ENCODE measurements at places on chromosomes 7 and 10. TPM values are rescaled to one million over a fixed set of nuclear protein-coding genes. Genes with fewer than 3 reads are reported as not detected.

DNA sequence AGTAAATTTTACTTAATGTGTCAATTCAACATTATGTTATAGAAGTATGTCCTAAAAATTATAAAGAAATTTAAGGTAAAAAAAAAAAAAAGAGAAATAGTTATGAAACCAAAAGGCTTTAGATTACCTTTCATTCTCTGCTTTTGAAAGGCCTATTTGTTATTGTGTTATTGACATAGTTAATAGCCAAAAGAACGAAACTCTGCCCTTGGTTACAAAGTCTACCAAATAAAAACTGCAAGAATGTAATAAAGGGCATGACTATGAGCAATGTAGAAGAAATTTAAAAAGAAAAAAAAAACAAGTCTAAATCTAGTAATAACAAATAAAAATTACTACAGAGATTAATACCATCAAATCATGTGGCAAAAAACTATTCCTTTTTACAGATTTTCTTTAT is 10.6 kb downstream of the ACBD5 start:
- DNase-seq: no peak

DNA sequence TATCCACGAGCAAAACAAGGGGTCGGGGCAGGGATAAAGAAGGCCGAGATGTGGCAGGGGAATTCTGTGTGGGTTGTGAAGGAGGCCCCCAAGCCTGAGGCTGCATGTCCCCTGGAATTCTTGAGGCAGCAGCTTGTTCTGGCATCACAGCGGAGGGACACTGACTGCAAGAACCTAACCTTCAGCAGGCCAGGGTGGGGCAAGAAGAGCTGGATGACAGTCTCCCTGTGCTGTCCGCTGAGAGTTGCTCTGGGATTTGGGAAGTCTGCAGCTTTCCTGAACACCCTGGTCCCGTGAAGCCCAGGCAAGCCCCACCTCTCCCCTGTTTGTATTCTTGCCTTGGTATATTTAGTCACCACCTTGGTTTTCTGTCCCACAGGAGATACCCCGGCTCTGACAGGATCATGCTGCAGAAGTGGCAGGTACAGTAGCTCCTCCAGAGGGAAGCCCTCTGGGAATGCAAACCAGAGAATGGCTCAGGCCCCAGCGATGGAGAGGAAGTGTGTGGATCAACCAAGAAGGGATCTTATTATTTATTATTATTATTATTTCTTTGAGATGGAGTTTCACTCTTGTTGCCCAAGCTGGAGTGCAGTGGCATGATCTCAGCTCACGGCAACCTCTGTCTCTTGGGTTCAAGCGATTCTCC is 1.9 kb upstream of the LRRC18 start:
- DNase-seq: no peak

- DNase-seq: no peak
Observed at GRCh38 chr10:131795761-131796160, 105.0 kb upstream of the PPP2R2D start.

CCDC172 gene
- 3.0 TPM for total RNA-seq

GRCh38 chr10:65618126-65618525 is 1307.7 kb upstream of the LRRTM3 start:
- no peak for DNase-seq

DNA sequence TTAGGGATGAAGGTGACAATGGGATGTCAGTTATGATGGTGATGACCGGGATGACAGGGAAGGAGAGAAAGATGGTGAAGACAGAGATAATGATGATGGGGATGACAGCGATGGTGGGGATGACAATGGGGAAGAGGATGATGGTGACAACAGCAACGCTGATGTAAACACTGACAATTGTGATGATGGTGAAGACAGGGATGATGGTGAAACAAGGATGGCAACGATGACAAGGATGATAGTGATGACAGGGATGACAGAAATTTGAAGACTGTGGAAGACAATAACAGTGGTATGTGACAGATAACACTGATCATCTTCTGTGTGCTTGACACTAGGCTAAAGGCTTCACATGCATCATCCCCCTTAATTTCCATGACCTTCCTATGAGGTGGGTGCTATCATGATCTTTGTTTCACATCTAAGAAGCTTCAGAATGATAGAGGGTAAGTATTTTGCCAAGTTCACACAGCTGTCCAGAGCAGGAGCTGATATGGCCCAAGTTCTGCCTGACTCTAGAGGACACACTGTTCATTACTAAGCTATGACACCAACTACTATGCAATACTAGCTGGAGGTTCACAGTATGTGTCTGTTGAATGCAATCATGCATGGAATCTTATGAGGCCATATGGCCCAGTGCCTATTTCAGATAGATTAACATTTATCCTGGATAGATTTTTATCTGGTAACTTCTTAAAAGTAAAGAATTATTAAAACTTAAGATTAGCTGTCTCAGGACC is 105.6 kb downstream of the RNLS start:
- DNase-seq: no peak

GRCh38 chr10:133177380-133178157 is 17.6 kb downstream of the KNDC1 start:
- DNase-seq: no peak

DNA sequence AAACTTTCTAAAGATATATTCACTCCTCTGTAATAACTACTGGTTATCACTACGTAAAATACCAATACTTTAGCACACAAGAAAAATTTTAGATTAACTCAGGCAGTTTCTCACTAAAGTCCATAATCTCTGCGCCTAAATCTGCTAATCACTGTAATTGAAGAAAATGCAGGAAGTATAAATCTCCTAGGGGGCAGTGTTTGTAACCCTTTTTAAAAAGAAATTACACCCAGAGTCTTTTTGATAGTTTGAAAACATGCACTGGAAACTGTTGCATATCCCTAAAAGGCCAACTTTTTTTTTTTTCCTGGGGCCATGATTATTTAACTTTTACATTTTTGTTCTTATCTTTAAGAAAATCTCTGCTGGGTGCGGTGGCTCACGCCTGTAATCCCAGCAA is 209.6 kb downstream of the KIAA1217 start:
- no peak for DNase-seq

All from WTC11 (cell line).